ENCODE measurements at places on chromosomes 1 and 21.

DNA sequence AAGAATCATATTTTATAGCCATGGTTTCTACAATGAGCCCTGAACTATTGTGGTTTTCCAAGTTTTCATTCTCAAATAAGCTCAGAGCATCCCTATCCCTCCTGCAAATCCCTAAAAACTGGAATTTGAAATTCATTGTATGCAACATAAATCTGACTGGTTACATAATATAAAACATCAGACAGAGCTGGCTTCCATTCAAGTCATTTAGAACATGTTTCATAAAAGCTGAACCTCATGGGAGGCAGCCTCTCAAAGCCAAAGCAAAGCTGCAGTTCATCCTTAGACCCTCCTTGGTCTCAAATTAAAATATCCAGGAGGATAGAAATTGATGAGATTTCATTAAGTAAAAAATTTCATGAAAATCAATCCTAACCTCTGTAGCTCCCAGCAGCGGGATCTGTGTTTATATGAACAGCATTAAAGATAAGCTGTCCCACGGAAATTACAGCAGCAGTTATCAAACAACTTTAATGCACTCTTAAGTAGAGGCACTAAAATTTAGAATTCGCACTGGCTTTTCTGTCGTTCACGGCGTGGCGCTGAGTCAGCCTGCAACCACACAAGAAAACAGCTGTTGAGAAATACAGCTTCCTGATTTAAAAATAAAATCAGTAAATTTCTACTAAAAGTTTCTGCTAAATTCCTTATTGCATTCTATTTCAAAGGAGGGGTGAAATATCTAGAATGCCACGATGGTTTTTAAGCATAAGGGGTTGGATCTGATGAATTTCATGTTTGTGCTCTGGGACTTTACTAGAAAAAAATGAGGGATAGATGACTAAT is 99.9 kb upstream of the TIAM1 start:
- no peak for DNase-seq

DNA sequence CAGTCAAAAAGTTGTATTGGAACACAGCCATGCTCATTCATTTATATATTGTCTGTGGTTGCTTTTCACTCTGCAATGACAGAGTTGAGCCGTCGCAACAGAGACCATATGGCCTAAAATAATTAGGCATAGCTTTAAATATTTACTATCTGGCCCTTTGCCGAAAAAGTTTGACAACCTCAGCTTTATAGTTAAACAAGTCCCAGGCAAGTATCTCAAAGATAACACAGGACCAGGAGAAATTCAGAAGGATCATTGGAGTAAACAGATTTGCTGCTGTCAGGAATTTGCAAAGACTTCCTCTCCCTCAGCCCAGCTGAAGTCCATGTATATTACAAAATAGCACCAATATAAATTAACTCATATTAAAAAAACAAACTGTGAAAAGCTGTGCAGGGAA is 34.4 kb downstream of the NID1 start:
- DNase-seq: no peak

DNA sequence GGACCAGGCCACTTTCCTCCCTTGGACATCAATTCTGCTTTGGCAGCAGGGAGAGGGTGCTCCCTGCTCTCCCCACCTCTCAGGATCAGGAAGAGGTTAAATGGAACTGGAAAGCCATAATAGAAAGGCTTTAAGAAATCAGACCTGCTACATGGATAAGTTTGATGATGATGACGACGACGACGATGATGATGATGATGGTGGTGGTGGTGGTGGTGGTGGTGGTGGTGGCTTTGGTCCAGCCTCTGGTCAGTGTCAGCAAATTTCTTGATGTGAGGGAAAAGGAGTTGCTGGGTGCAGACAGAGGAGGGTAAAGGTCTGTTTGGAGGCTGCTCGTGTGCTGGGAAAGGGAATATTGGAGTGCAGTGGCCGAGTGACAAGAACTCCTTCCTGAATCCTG is 36.8 kb downstream of the VWA5B1 start:
- DNase-seq: no peak

GRCh38 chr1:115062542-115063004 is 26.7 kb downstream of the TSPAN2 start:
- DNase-seq: peak; percentile 61

GRCh38 chr21:34989337-34990151 is 59.6 kb downstream of the RUNX1 start:
- DNase-seq: no peak

DNA sequence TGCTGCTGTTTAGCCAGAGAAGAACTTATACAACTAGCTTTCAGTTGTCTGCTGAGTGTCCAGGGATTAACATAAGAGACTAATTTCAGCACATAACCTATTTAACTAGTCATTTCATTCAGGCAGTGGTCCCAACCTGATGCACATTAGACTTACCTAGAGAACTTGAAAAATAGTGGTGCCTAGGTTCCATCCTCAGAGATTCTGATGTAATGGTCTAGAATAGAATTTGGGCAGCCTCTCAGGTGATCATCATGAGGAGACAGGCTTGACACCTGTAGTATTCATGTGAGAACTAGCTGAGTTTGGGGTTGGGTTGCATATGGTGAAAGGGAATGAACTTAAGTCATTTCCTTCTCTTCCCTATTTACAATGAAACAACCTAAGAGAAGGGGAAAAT is 24.8 kb downstream of the CNST start:
- no peak for DNase-seq

DNA sequence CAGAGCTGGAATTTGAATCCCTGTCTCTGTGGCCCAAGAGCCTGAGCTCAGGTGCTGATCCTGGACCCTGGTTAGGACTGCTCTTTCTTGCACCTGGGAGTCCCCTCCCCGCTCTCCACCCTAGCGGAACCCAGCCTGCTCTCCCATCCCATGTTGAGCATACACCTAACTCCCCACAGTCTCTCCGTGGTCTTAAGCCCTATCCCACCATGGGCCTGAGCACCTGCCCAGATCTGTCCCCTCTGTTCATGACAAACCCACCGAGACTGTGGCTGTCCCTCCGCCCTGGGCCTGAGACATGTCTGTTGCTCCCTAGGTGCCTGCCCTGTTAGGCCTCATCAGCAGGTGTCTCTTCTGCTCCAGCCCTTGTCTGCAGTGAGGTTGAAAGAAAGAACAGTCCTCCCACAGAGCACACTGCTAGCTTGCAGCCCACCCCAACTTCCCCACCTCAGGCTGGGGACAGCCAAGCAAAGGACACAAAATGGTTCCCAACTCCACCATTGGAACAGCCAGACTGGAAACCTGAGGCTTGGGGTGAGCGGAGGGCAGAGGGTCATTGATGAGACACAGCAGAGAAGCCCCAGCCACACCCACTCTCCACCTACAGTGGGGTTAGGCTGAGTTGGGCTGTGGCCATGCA is 118.5 kb downstream of the MATN1 start:
- no peak for DNase-seq

- DNase-seq: peak; percentile 87
Measured at GRCh38 chr1:159936273-159936904, 9.0 kb downstream of the IGSF9 start.

- DNase-seq: no peak
Measured at GRCh38 chr1:161133220-161133740, 813 bp upstream of the DEDD start.

DNA sequence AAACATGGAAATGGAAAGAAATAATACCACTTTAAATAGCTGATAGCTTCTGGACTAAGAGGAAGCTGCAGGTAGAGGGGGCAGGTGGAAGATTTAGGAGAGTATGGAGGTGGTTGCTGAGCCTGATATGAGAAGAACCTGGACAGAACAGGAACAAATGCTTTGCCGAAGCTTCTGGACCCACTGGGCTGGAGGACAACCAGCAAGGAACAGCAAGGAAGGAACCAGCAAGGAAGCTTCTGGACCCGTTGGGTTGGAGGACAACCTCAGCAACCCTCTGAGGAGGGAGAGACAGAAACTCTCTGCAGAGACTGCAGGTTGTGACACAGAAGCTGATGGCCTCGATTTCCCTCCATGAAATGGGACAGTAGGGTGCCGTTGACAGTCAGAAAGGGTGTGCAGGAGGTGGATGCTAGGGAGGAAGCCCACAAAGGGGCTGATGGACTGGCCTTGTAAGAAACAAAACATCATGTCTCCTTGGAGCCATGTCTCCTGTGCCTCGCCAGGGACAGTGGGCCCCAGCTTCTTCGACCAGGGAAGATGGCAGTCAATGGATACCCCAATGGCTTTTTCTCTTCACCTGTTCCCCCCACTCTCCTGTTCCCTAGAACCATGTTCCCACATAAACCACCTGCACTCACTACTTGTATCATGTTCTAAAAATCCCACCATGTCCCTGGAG is 8.3 kb upstream of the WNT3A start:
- no peak for DNase-seq
